Urothelium cell line (cell line): ENCODE measurements at places on chromosomes 6 and 20.

- DNase-seq: no peak
These were observed 2.2 kb upstream of the PRDM13 start for GRCh38 chr6:99604166-99605073.

DNA sequence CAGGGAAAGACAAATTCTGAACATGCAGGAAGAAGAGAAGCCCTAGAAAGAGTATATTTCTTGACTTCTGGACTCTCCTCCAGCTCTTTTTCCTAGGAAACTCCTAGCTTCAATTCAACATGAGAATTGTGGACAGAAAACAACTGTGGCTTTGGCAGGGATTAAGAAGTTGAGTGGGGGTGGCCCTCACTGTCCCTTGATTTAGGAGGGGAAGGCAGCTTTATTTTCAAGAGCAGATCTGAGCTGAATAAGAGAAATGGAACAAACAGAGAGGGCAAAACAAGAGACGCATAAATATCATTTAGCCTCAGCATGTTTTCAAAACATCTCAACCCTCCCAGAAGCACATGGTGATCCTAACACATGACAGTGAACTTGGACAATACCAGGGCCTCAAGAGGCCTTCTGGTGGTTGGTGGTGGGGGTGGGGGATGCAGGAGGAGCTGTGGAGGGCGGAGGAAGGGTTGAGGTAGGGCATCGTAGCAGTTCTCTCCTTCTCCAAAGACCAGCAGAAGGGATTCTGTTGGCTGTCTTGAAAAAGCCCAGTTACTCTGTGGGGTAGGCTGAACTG, 21.1 kb upstream of the TAGAP start:
- no peak for DNase-seq

- no peak for DNase-seq
These were observed 42.6 kb downstream of the IRF4 start for GRCh38 chr6:434051-434705.

GRCh38 chr20:50967586-50967985, 9.0 kb downstream of the MOCS3 start:
- DNase-seq: no peak

DNA sequence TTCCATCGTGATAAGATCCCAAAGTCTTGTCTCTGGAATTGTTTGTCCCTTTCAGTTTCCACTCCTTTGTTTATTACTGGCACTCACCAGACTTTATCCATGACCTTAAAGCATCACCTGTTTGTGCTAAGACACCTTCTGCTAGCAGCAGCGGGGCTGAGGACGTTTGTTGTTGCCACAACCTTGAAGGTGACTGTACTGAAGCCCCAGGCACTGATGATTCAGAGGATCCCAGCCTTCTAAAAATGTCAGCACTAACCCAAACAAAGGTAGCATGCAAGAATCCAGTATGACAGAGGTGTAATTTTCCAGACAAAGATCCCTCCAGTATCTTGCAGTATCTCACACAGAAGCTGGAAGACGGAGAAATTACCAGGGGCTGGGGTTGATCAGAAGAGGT, 28.9 kb upstream of the SMIM8 start:
- no peak for DNase-seq

DNA sequence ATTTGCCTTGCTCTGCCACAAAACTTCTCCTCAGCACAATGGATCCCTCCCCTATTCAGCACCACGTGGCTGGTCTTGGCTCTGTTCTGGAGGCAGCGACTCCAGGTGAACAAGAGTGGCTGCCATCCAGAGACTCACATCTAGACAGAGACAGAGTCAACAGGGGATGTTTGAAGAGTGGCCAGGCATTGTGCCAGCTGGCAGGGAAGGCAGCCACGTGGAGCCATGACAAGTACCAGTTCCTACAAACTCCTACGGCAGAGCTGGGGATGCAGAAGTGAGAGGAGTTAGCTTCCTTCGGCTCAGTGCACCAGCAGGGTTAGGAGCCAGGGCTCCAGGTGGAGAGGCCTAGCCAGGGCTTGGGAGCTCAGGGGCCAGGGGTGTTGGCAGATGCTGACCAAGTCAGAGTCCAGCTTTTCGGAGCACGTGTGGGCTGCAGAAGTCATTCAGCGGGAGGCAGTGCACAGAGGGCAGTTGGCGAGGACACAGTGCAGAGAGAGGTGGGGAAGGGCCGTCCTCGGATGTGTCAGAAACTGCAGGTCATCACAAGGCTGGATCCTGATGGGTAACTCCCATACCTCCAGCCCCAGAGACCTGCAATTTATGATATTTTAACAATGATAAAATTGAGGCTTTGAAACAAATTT, 171.7 kb upstream of the PDE10A start:
- DNase-seq: peak; percentile 82

GRCh38 chr6:47727391-47727790, 29.0 kb downstream of the ADGRF4 start:
- no peak for DNase-seq

DNA sequence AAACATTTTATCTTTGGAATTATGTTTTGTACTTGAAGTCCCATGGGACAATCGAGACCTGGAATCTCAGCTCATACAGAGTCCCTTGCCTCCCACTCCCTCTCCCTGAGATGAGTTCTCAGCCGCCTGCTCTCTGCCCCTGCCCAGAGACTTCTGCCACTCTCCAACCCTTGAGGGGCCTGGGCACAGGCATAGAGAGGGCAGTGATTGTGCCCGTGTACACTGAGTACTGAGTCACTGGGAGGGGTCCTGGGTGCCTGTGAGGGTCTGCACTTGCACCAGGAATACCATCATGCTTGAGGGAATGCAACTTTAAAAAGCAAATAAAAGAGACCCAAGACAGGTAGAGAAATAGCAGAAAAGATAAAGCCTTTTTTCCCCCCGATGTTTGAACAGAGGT, 453.8 kb upstream of the HS3ST5 start:
- DNase-seq: no peak

GRCh38 chr6:104522533-104522932, 337.2 kb downstream of the HACE1 start:
- no peak for DNase-seq

GRCh38 chr6:6556738-6557503, 31.6 kb upstream of the LY86 start:
- peak; percentile 64 for DNase-seq

GRCh38 chr6:89323511-89323971, 8.4 kb upstream of the GABRR2 start:
- DNase-seq: no peak

DNA sequence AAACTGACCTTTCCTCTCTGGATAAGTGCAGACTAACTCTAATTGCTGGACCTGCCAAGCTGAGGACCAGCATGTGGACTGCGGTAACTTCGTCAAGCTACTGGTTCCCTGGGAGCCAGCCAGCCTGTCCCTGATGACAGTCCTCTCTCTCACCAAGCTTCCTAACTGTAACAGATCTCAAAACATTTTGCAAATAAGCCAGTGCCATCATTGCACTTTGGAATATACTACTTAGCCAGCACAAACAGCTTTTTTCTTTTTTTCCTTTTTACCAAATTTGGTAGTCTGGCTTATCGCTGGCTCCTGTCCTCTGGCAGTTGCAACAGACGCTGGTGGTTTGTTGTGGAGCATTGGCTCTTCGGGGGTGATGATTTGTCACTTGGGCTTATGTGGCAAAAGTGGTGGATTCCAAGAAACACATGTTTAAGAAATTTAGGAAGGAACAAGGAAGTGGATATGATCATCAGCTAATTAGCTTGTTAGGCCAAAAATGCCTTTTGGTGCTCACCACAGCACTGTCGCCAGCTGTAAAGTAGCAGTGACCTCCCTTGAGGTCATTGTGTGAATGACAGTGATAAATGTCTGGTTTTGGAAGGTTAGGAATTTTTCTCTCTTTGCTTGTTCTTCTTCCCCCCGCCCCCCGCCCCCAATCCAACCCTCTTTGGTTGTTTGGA, 171.7 kb downstream of the CLIC5 start:
- no peak for DNase-seq

- DNase-seq: no peak
These were observed 21.9 kb downstream of the PYGB start for GRCh38 chr20:25269833-25270170.

GRCh38 chr6:23448281-23448680, 677.7 kb upstream of the NRSN1 start:
- no peak for DNase-seq

DNA sequence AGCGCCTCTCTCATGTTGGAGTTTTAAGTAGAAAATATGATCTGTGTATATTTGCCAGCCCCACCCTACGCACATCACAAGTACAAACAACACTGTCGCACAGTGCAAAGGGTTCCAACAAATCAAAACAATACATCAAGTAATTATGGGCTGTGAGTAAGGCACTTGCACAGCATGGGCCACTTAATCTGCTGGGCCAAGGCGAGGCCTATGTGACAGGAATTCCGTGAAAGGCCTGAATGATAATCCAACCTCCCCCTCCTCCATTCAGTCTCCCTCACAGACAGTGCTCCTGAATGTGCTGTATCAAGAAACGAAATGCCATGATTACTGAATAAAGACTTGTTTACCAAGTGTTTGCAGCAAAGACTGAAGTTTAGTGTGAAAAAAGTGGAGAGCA, 130.1 kb upstream of the SLC2A12 start:
- DNase-seq: no peak

DNA sequence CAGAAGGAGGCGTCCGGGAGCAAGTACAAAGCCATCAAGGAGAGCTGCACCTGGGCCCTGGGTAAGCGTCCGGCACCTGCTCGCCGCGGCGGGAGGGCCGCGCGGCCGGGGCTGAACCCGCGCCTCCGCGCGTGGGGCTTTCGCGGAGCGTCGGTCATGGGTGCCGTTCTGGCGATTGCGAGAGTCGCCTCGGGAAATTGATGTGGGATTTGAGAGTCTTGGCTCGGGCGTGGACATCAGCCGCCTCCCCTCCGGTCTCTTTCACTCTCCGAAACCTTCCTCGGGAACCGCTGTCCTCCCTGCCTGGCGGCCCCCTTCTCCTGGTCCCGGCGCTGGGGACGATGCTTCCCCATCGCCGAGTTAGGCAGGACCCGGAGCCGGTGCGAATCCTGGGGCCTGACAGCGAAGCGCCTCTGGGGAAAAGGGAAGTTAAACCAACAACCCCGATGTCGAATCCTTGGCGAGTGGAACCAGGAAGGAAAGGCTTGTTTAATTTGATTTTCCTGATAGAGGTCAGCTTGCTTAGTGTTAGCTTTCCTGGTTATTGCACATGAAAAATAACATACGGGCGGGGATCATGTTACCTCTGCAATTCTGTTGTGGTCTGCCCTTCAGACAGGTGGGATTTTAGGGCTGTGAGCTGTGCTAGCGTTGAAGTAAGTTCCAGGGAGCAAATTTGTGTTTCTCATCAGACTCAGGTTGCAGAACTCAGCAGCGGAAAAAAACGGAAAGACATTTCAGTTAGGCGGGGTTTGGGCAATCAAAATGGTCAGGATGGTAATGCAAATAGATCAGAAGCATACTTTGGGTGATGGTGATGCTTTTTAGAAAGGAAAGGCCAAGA, 594 bp downstream of the ARFGEF3 start:
- DNase-seq: peak; percentile 26
